ENCODE measurements at places on chromosomes 16 and 17. TPM values are rescaled to one million over a fixed set of nuclear protein-coding genes. Genes with fewer than 3 reads are reported as not detected.

- DNase-seq = no peak
Observed at GRCh38 chr16:54568906-54569807, 282.6 kb upstream of the IRX3 start.

DNA sequence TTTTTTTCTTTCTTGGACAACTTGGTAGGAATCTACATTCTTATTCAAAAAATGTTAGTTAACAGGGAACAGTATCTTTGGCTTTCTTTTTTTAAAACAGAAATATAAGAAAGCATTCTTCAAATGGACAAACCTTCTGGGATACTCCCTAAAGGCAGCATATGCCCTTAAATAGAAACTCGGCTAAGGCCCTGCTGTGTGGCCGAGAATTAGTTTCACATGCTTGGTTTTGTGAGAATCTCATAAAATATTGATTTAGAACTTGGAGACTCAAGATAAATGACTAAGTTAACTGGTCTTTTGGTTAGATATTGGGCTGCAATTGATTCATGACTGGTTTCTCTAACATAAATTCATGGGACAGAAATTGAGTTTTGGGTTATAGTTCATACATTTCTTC is 359.9 kb upstream of the XYLT1 start:
- DNase-seq = no peak

DNA sequence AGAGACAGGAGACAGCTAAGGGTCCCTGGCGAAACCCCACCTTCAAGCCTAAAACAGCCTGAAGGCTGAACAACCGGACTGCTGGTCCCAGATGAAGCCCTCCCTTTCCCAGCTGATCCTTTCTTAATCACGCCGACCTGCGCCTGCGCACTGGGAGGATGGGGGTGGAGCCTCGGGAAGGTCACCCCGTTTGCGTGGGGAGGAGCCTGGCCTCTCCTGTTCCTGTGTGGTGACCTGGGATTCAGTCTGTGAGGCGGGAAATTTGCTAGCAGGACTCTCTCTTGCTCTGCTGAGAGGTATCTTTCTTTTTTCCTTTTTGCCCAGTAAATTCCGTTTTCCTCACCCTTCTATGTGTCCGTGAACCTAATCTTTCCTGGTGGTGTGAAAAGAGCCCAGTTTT is 9.6 kb downstream of the FAM20A start:
- no peak for DNase-seq

DNA sequence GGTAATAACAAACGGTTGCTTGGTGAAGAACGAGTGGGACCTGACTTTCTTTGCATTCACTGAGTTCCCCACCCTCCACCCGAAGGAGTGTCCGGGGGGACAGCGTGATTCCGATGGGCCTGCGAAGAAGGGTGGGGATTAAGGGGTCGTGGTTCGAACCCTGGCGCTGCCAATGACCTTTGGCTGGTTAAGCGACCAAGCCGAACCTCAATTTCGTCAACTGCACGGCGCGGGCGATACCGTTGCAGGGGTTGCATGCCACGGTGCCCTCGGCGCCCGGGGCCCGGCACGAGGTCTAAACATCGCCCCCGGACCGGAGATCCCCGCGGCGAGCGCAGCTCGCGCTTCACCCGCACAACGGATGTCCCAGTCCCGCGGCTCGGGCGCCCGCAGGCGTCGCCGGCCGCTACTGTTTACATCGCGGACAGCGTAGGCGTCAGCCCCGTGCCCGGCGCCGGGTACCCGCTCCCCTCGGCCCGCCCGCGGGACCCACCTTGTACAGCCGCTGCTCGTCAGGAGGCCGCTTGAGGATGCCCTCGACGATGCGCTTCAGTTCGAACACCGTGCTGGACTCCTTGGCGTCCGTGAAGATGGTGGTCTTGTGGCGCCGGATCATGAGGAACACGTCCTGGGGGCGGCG is 460 bp downstream of the ELOB start:
- no peak for DNase-seq

DNA sequence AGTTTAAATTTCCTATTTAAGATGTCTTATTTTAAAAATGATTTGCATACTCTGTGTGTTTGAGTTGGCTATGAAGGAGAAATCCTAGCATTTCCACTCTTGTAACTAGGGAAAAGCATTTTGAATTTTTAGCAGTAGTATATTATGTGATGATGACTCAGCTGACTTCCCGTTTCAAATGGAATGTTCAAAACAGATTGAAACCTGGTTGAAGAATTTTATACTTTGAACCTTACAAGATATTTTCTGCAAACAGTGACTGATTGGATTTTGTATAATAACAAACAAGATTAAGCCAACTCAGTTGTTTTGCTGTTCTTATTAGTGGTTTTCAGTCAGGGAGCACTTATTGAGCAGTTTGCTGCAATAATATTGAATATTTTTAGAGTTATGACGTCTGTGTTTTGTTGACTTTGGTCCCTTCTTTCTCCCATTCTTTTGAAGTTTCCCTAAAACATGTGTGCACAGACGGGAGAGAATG is 8.0 kb downstream of the TNRC6A start:
- DNase-seq = no peak

GRCh38 chr16:58030136-58030840 is 4.7 kb downstream of the MMP15 start:
- no peak for DNase-seq

Gene TRAPPC1
- total RNA-seq = 97.5 TPM

Gene APOBR
- total RNA-seq = 4.1 TPM

Measured in mesenteric fat pad (tissue), 1 donor.